ENCODE measurements at places on chromosomes 5 and 9.

GRCh38 chr5:20528471-20528870, 540.5 kb upstream of the CDH18 start:
- no peak for DNase-seq

- no peak for DNase-seq
Observed at GRCh38 chr9:129761901-129762369, 9.1 kb upstream of the PTGES start.

DNA sequence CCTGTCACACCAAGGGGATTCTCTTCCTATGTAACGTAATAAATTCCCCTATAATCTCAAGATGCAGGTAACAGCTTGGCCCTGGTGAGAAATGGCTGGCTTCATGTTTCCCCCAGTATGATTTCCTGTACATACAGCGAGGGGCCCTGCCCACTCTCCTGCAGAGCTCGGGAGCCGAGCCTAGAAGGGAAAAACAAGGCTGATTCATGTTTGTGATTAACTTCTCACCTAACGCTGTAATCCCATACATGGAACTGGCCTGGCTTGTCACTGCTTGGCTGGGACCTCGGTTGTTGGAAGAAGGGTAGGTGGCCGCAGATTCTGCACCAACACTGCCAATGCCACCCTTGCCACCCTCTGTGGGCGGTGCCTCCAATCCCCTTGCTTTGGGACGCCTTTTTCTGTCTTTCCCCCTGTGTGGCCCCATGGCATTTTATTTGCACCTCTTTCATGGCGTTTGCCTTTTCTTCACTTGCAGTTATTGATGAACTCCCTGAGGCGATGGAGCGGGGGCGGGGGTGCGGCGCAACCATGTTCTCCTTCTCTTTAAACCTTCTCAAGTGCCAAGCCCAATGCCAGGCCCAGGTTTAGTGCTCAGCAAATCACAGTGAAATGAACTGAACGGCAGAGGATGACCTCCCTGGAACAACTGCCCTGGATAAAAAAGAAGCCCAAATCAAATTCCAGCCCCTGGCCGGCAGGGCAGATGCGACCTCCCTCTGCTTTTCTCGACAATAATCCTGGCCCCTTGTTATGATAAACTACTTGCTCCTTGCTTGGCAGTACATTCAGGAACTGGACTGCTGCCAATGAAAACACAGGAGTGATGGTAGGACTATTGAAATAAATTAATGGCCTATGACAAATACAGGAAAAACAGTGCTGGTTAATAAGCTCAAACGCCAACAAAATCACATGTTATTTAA, 108.1 kb downstream of the TMEM174 start:
- DNase-seq, result peak; percentile 23

DNA sequence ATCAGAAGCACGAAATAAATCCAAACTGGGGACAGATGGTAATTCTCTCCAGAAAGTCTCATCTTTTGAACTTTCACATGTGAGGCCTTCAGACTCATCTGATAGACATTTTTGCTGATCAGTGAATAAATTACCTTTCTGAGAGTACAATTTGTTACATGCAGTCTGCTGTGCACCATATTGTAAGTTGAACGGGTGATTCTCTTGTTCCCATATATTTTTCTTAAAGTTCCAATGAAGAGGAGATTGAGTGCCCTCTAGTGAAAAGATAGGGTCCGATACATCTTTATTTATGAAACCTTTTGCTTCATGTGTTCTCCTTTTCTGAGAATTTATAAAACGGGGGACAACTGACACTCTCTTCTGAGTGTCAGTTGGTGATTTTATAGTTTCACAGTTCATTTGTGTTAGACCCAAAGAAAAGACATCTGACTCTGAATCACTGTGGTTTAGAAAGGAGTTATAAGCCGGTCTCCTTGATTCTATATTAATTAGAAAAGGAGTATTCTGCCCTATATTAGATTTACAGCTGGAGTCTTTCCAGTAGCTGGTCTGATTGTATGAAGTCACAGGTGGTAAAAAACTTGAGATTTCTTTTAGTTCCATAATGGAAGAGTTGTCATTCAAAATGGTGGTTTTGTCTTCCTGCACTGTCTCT, 30.4 kb downstream of the GNG10 start:
- DNase-seq, result peak; percentile 41

DNA sequence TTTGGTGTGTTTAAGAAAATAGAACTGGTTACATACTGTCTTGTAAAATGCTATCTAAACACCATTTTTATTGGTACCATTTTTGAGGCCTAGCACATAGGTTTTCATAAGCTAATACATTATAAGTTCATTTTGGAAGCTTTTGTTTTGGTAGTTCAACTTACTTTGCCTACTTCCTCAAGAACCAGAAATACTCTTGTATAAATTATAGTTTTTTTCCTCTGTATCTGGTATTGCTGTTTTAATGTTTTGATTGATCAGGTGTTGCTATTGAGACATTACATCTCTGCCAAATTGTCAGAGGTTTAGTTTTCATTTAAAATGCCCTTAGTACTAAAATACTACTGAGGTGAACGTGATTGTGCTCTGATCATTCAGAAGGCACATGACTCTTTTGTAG, 90.6 kb upstream of the GRHPR start:
- no peak for DNase-seq

GRCh38 chr9:38344566-38345324, 47.8 kb upstream of the ALDH1B1 start:
- DNase-seq, result no peak

- DNase-seq, result no peak
Observed at GRCh38 chr5:41748631-41749030, 121.6 kb downstream of the OXCT1 start.

DNA sequence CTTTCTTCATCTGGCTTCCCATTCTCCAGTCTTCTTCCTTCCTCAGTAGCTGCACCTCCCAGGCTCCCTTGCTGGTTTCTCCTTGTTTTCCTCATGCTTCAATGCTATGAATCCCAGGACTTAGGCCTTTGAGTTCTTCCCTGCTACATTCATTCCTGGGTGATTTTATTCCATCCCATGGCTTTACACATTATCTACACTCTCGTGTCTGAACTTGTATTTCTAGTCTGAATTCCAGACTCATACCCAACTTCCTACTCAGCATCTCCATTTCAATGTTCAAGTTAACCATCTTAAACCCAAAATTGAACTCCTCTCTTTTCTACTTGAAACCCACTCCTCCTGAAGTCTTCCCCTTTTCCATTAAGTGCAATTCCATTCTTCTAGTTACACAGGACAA, 20.0 kb downstream of the SLC24A2 start:
- DNase-seq, result no peak

- DNase-seq, result no peak
Observed at GRCh38 chr5:150113047-150113744, 26.8 kb upstream of the CSF1R start.

DNA sequence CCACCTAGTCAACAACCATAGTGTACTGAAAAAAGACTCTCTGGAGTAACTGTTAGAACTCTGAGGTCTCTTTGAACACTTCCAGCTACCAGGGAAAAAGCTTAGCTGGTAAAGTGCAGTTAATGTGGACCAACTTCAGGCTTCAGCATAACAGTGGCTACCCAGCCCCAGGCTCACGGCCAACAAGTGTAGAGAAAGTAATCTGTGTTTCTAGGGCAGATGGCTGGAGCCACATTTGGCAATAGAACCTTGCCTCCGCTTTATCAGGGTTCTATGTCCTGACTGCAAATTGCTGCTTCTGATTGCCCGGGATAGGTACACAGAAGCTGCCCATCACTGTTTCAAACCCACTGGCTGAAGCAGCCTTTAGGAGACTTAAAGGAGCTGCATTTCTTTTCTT, 76.0 kb upstream of the SIMC1 start:
- no peak for DNase-seq

DNA sequence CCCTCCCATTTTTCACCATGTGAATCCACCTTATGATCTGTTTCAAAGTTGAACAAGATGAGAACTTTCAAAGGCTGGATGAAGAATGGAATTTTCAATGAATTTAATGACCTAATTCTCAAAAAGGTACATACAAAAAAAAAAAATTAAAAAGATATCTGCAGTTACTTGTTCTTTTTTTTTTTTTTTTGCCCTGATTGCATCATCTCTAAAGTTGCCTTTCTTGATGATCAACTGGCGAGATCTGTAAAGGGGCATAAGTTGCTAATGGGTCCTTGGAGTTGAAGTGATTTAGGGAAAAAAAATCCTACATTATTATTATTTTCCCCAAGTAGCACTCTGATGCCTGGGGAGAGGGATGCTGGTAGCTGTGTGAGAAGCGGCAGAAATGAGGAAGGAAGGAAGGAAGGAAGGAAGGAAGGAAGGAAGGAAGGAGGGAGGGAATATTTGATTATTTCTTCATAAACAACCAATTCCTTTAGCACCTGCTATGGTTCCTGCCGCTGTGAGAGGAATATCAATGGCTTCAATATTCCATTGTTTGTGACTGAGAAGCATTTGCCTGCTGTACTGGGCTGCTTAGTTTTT, 48.8 kb upstream of the CD180 start:
- DNase-seq, result no peak

DNA sequence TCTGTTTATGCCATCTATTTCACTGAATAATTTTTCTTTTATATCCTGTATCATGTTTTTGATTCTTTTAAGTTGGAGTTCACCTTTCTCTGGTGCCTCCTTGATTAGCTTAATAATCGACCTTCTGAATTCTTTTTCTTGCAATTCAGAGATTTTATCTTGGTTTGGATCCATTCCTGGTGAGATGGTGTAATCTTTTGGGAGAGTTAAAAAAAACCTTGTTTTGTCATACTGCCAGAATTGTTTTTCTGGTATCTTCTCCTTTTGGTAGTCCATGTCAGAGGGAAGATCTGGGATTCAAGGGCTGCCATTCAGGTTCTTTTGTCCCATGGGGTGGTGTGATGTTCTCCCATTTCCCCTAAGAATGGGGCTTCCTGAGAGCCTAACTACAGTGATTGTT, 800.8 kb upstream of the TYRP1 start:
- no peak for DNase-seq

DNA sequence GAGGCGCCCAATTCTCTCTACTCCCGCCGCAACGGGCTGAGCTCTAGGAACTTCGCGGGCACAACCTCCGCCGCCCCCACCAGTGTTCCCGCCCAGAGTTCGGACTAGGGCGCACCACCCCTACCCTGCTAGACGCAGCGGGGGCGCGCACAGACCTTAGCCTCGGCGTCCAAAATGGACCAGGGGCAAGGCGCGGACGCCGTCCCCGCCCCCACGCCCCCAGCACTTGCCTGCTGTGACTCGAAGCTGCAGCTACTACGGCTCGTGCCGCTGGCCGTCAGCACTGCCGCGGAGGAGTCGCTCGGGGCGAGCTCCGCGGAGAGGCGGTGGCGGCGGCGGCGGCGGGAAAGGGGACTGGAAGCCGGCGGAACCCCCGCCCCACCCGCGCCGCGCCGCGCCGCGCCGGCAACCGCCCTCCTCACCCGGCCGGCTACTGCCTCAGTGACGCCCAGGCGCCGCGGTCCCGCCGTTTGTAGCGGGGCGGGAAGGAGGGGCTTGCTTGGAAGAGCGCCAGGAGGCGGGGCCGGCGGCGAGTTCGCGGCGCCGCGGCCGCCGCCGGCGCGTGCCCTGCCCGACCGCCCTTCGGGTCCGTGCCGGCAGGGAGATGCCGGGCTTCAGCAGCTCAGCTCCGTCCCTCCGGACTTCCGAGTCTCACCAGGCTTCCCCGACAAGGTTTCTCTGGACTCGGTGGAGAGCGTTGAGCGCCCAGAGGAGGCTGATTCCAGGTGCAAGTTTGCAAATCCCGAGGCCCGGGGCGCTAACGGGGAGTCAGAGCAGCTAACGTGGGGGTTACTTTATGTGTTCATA, 4.5 kb downstream of the ELAVL2 start:
- no peak for DNase-seq

DNA sequence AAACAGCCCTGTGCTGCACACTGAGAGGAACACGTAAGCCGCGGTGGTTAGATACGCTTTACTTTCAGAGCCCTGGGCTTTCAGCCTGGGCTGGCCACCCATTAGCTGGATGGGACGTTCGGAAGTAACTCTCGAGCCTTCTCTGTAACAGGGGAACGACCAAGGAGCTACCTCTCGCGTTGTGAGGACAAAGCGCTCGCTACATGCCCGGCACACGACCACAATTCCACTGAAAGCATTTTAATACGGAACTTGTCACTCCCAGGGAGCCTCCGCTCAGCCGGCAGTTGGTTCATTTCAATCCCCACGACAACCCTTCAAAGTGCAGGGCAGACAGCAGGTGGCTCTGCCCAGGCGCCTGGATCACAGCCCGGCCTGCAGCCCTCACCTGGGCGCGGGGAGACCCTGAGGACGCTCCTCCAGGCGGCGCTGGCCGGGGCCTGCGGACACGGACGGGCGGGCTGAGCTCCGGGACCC, 368 bp downstream of the SURF1 start:
- no peak for DNase-seq

DNA sequence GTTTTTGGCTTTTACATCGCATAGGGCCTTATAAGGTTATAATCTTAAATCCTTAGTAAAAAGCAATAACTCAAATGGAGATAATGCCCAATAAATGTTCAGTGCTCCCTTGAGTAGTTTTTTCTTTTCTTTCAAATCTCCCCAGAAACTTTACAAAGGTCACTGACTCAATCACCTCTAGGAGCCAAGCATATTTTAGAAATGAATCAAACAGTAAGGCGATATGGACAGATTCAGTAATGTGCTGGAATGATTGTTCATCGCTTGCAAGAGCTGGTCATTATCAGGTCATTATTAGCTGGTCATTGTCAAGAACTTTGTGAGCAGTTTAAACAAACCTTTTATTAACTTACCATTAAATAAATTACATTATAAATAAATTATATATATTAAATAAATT, 130.4 kb upstream of the SLIT3 start:
- no peak for DNase-seq

GRCh38 chr9:136175616-136176197, 29.2 kb downstream of the LHX3 start:
- no peak for DNase-seq

DNA sequence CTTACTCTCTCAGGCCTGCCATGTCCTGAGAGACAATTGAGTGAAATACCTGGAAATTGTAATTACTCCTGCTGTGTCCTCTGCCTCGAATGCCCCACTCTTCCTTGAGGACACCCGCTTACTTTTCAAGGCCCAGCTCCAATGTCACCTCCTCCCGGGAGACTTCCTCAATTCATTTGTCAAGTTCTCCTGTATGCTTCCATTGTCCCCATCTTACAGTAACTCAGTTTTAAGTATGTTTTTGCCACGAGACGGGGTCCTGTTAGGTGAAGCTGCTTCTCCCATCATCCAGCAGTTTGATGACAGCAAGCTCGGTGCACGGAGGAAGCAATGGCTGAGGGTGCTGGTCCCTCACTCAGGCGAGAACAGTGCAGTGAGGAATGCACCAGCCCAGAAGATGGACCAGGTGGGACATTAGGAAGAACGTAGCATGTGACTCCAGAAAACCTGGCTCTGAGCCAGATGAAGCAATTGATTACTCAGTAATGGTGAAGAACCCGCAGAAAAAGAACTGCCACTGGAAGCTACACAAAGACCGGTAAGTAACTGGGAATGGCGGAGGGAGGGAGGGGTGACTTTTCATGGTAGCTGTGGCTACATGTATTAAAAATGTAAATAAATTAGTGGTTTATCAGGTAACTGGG, 274.8 kb downstream of the DENND1A start:
- no peak for DNase-seq

DNA sequence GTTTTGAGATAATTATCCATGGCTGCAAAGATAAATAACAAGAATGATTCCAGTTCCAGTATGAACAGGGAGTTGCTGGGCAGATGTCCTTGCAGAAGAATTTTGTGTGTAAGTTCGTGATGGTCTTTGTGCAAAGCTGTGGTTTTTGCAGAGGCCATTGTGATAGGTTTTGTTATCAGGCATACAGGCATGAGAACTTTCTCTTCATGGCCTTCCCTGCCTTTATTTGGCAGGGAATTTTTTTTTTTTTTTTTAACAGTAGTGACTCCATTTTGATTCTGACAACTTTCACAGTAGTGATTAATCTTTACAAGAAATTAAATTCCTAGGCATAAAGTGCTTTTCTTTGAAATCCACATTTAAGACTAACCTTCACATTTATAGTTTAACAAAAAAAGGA, 1999.5 kb upstream of the CDH6 start:
- no peak for DNase-seq
